Tracheal epithelial cell (primary cell): ENCODE measurements at places on chromosomes 2 and 18. TPM values are rescaled to one million over a fixed set of nuclear protein-coding genes. Genes with fewer than 3 reads are reported as not detected.

The PSMA8 gene
- total RNA-seq = not detected in 2 replicates

The BOK gene
- 27.5 and 48.2 TPM in 2 replicates for total RNA-seq

The IHH gene
- not detected in 2 replicates for total RNA-seq

The COL5A2 gene
- total RNA-seq = 1.9 and 36.9 TPM in 2 replicates

The HK2 gene
- 50.5 and 122 TPM in 2 replicates for total RNA-seq

The IL1F10 gene
- not detected in 2 replicates for total RNA-seq

The LAMA3 gene
- total RNA-seq = 582 and 598 TPM in 2 replicates

The TANC1 gene
- 17.1 and 22.6 TPM in 2 replicates for total RNA-seq

The CRYGC gene
- not detected in 2 replicates for total RNA-seq

The SH3BP4 gene
- total RNA-seq = 26.0 and 32.8 TPM in 2 replicates

The TANK gene
- total RNA-seq = 88.2 and 91.4 TPM in 2 replicates

The FSHR gene
- total RNA-seq = not detected in 2 replicates

The HOXD9 gene
- 0.72 TPM in 1 of 2 replicates, not detected in the other for total RNA-seq

The EPB41L3 gene
- 0.43 and 12.5 TPM in 2 replicates for total RNA-seq

The BAZ2B gene
- 37.7 and 38.1 TPM in 2 replicates for total RNA-seq

The GPD2 gene
- total RNA-seq = 127 and 156 TPM in 2 replicates

The SLC4A3 gene
- 1.3 and 5.3 TPM in 2 replicates for total RNA-seq

The CASP10 gene
- total RNA-seq = 4.9 and 7.5 TPM in 2 replicates

The TEX51 gene
- not detected in 2 replicates for total RNA-seq

The RGPD3 gene
- 0.21 and 0.24 TPM in 2 replicates for total RNA-seq

The ORC2 gene
- total RNA-seq = 12.8 and 17.7 TPM in 2 replicates

The TLX2 gene
- not detected in 2 replicates for total RNA-seq

The NT5DC4 gene
- not detected in 2 replicates for total RNA-seq

The HAAO gene
- total RNA-seq = not detected in 2 replicates

The CHST9 gene
- 0.72 and 1.3 TPM in 2 replicates for total RNA-seq

The GAD1 gene
- total RNA-seq = 4.6 and 4.9 TPM in 2 replicates

The CTLA4 gene
- not detected in 2 replicates for total RNA-seq

The ACTG2 gene
- not detected in 2 replicates for total RNA-seq

The DYNC2LI1 gene
- 11.1 and 14.9 TPM in 2 replicates for total RNA-seq

The IL1RL2 gene
- total RNA-seq = 2.1 and 2.2 TPM in 2 replicates

The TTL gene
- total RNA-seq = 23.0 and 25.3 TPM in 2 replicates

The MOCOS gene
- 15.9 and 32.6 TPM in 2 replicates for total RNA-seq

The NIF3L1 gene
- 23.4 and 27.7 TPM in 2 replicates for total RNA-seq

The PLA2R1 gene
- 4.0 and 5.5 TPM in 2 replicates for total RNA-seq

The POTEI gene
- not detected in 2 replicates for total RNA-seq

The C2orf68 gene
- total RNA-seq = 16.0 and 20.0 TPM in 2 replicates

The TBR1 gene
- not detected in 2 replicates for total RNA-seq

The EVA1A gene
- total RNA-seq = 6.2 and 44.8 TPM in 2 replicates

The PAIP2B gene
- total RNA-seq = 2.2 and 3.4 TPM in 2 replicates

The TRAK2 gene
- 8.7 and 15.2 TPM in 2 replicates for total RNA-seq

The DSG4 gene
- total RNA-seq = not detected in 2 replicates

The BCL11A gene
- total RNA-seq = 6.7 and 6.8 TPM in 2 replicates

The PDCL3 gene
- total RNA-seq = 13.9 and 20.5 TPM in 2 replicates

The LHCGR gene
- not detected in 2 replicates for total RNA-seq

The CHRNG gene
- total RNA-seq = not detected in 2 replicates

The MAP4K3 gene
- total RNA-seq = 18.3 and 28.7 TPM in 2 replicates

The GCA gene
- total RNA-seq = 7.7 and 25.3 TPM in 2 replicates

The COLEC11 gene
- total RNA-seq = not detected in 2 replicates

The CAPN13 gene
- 0.24 TPM in 1 of 2 replicates, not detected in the other for total RNA-seq

The PDCD1 gene
- total RNA-seq = 0.24 TPM in 1 of 2 replicates, not detected in the other
